DND-41 (cell line): ENCODE measurements at places on chromosomes 4 and X.

DNA sequence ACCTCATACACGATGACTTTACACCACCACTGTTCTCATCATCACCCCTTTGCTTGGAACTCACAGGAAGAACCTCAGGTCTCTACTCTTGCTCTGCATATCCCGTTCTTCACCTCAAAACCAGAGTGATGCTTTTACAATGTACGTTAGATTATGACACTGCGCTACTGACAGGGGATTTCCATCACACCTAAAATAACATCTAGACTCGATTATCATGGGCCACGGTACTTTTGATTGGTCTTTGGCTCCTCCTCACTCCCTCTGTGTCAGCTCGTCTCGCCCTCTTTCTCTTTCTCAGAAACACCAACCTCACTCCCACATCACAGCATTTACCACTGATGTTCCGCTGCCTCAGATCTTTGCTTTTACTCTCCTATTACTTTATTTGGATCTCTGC is 172.4 kb downstream of the TLL1 start:
- DNase-seq: no peak

- DNase-seq: no peak
Measured at GRCh38 chr4:75723163-75724065, 963 bp upstream of the USO1 start.

DNA sequence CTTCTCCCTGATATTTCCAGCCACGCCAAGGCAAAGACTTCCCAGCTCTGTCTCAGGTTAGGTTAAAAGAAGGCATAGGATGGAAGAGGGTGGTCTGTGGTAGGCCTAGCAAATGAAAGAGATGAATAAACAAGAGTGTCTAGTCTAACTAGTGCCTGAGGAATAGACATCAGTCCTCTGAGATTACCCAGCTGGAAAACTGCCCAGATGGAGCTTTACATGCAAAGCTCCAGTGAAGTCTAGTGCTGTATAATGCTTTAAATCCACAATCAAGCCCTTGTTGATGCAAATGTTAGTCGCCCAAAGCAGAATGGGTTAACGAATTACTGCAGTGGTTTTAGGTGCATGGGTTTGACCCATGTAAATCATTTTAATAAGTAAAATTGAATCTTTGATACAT is 24.8 kb upstream of the GUCY1B1 start:
- DNase-seq: no peak

DNA sequence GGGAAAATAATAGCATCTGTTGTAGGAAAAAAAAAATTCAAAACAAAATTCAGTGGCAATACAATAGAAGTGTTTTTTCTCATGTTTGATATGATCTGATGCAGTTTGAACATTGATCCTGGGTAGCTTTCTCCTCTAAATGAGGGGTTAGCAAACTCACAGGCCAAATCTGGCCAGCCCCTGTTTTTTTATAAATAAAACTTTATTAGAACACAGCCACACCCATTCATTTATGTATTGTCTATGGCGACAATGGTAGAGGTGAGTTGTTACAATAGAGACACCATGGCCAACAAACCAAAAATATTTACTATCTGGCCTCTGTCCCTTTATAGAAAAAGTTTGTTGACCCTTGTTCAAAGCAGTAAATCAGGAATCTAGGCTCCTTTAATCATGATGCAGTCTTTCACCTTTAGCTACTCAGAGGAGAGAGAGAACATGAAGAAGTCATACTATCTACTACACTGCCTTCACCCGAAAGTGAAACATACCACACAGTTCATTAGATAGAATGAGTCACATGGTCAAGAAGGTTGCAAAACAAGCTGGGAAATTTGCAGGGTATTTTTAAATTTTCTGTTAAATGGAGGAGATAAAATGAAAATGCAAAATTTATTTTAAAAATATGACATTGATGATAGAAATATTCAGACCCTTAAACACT is 186.6 kb upstream of the MAOA start:
- DNase-seq: no peak

- DNase-seq: no peak
Measured at GRCh38 chrX:69173906-69174305, 8.7 kb upstream of the PJA1 start.

DNA sequence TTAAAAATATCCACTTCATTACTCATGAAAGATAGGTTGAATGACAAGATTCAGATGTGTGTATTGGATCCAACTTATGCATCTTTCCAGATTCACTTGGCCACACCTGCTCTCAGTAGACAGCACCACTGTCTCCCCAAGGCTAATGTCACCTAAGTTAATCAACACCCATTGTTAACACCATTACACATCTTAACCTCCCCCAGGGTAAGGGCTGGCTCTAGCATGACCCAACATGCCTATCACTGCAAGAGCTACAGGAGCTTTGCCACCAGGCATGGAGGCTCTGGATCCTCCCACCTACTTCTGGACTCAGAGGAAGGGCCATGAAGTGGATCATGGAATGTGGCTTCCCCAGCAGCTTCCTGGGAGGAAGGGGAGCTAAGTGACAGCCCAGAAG is 32.8 kb upstream of the LSM6 start:
- no peak for DNase-seq

- peak; percentile 9 for DNase-seq
Measured at GRCh38 chr4:151811403-151811802, 50.6 kb upstream of the GATB start.
